HL-60 (cell line): ENCODE measurements at places on chromosomes 13 and 19.

DNA sequence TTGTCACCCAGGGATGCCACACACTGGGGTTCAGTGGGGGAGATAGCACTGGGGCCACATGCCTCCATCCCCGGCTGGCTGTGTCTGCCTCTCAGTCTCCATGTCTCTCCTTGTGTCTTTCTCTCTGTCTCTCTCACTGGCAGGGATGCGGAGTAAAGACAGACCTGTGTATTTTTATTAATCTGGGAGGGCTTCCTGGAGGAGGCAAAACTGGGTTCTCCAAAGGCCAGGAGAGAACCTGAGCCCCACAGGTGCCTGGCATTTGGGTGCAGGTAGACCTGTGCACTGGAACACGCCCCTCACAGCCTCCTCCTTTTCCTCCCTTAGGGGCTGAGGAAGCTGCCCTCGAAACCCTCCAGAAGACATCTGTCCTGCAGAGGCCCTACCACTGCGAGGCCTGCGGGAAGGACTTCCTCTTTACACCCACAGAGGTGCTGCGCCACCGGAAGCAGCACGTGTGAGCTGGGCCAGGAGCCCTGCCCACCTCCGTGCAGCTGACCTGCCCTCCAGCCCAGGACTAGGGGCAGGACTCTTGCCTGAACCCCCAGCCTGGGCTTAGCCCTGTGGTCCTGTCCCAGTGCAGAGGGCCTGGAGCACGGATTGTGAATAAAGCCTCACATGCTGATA lies 32.7 kb downstream of the DHX34 start:
- DNase-seq, result peak; percentile 61

DNA sequence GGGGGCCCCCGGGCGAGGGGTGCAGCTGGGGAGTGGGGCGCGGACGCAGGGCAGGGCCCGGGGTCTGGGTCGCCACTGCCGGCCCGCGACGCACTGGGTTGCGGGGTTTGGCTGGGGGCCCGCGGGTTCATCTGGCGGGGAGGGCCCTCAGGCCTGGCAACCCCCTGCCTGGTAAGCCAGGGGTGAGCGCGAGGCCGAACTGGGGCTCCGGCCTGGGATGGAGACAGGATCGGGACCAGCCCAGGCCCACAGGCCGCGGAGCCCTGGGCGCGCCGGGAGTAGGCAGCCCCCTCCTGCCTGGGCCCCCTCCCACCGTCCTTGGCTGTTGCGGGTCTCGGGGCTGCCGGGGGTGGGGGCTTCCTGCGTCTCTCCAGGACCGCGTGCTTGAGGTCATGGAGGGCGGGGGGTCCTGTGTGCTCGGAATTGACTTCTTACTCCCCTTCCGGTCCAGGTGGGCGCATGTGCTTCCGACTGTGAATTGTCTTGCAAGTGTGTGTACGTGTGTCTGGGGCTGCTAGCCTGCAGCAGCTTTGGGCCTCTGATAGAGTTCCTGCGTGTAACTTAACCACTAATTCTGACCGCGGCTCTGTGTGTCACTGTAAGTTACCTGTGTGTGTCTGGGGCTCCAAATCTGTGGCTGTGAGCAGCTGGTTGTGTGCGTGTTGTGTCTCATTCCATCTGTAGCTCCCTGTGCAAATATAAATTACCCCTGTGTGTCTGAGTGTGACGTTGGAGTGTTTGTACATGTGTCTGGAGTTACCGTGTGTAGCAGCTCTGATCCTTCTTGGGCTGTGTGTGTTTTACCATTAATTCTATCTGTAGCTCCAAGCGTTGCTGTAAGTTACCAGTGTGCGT lies 751 bp downstream of the GRAMD1A start:
- DNase-seq, result peak; percentile 60

GRCh38 chr13:95714142-95714832 lies 37.3 kb downstream of the DNAJC3 start:
- DNase-seq, result peak; percentile 58

DNA sequence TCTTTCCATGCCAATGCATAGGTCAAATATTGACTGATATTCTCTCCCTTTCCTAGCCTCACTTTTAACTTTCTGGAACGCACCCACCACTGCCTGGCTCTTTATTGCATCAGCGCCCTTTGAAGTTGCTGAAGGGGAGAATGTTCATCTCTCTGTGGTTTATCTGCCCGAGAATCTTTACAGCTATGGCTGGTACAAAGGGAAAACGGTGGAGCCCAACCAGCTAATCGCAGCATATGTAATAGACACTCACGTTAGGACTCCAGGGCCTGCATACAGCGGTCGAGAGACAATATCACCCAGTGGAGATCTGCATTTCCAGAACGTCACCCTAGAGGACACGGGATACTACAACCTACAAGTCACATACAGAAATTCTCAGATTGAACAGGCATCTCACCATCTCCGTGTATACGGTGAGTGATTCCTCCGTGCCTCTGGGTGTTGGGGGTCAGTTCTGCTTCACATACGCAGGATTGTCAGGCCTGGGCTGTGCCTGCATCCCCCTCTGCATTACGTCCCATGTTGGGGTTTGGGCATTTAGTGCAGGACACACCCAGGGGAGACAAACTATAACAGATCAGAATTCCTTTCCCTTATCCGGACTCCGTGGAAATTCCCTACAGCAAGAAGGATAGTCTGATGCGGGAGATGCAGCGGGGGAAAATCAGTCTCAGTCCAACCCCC lies 1.3 kb downstream of the CEACAM21 start:
- no peak for DNase-seq

GRCh38 chr19:497491-497868 lies 1.2 kb downstream of the MADCAM1 start:
- no peak for DNase-seq

GRCh38 chr13:99285432-99286182 lies 21.6 kb downstream of the GPR183 start:
- no peak for DNase-seq
